Stimulated activated CD8-positive, alpha-beta memory T cell treated with anti-CD3 and anti-CD28 coated beads, Interleukin-4, amount 100 ng/mL, for 4 hours (primary cell): ENCODE measurements at places on chromosomes 11 and 22.

GRCh38 chr22:42317008-42317407, 46.6 kb upstream of the TCF20 start:
- peak; percentile 18 for DNase-seq

GRCh38 chr11:13051257-13051656, 42.1 kb downstream of the RASSF10 start:
- DNase-seq = no peak

DNA sequence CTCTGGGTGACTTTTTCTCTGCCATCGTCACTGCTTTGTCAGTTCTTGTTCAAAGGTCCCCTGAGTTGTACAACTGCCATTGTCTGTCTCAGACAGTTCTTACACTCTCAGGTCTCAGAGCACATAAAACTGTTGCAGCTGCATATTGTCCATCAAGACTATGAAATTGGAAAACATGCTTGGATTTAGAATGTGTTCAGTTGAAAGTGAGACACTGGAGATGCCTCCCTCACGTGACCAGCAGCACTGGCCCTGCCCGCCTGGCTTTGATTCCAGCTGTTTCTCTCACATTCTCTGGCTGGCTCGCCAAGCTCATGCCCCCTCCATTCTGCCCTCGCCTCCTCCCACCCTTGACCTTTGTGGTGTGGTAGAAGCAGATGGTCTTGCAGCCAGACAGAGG, 244.2 kb downstream of the NTM start:
- no peak for DNase-seq

GRCh38 chr11:116070520-116070919, 566.3 kb upstream of the CADM1 start:
- no peak for DNase-seq

DNA sequence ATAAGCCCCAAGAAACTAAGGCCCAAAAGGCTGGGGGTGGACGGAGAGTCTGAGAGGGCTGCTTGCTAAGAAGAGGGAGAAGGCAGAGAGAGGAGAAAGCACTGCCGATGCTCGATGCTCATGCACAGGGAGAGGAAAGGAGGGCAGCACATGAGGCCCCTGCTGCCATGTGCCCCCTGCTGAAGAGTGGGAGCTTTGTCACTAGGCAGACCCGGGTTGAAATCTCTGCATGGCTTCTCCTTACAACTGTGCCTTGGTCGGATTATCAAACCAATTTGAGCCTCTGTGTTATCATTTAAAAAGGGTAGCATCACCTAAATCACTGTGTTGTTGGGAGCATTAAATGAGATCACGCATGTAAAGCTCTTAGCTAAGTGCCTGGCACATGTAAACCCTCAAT, 330.5 kb downstream of the NXPE2 start:
- DNase-seq = no peak

DNA sequence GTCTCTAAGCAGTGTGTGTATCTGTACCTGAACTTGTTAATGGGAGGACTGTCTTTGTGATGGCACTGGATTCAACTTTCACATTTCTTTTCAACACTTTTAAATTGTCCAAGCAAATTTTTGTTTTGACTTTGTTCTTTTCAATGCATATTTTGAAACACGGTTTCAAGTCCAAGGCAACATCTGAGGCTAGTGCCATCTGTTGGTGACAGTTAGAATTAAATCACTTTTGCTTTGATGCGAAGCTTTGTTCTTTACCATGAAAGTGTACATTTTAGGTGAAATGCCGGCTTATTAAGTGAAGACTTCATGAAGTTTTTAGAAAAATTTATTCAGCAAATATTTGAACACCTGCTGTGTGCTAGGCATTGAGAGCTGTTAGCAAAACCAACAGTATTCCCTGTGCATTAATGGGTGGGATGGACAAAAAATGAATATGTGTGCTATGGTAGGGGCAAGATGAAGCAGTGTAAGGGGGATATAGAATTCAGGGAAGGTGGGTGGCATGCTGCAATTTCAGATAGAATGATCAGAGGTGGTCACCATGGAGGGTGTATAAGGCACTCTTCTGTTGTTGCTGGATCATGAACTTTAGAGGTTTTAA, 70.2 kb downstream of the DDX10 start:
- no peak for DNase-seq
